Nucleus accumbens (tissue), 56 donors: ENCODE measurements at places on chromosomes 5 and 9.

- no peak for DNase-seq
These were observed 246.9 kb upstream of the GAS1 start for GRCh38 chr9:87193925-87194868.

GRCh38 chr5:17221843-17222636 lies 4.6 kb downstream of the BASP1 start:
- no peak for DNase-seq

DNA sequence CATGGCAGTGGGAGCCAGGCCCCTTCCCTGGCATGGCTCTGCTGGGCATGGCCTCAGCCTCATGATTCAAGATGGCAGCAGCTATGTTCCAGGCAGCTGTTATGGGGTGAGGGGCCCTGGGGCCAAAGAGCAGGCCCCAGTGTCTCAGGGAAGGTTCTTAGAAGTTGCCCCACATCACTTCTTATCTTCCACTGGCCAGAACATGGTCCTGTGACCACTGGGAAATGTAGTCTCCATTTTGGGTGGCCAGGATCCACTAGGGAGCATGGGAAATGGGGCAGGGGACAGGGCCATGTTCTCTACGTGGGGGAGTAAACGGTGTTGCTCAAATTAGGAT lies 18.3 kb downstream of the SUSD3 start:
- DNase-seq, result no peak

- no peak for DNase-seq
These were observed 811.6 kb downstream of the TLE4 start for GRCh38 chr9:80383331-80383730.

DNA sequence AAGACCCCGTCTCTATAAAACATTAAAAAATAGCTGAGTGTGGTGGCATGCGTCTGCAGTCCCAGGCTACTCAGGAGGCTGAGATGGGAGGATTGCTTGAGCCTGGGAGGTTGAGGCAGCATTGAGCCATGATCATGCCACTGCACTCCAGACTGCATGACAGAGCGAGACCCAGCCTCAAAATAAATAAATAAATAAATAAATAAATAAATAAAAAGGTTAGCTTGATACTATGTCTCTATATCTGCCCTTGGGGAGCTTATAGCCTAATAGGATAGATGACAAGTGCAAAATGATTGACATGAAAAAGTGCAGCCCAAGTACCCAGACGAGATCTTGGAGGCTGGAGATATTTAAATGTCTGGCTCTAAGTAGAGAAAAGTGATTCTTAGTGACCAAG lies 122.6 kb downstream of the PDE4D start:
- DNase-seq, result no peak

DNA sequence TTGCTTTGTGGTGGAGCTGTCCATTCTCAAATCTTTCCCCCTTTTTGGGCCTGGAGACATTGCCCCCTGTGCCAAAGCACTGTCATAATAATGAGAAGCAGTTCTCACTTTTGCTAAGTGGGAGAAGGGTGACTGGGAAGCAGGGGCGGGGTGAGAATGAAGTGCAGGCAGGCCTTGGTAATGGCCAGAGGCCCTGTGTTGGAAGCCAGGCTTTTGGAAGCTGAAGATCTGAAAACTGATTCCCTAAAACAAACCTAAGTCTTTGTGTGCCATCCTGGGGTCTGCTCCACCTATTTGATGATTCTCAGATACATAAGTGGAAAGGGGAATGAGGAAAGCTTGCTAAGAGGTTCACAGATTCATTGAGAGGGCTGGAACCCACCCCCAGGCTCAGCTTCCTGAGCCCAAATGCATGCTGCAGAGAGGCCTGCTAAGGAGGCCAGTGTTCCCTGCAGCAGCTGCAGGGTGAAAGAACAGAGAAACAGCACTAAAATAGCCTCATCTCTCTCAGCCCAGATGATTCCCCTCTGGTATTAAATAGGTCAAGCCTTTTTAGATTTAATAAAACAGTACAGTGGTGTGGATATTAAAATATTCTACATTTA lies 75.0 kb downstream of the NSG2 start:
- no peak for DNase-seq

- DNase-seq, result no peak
These were observed 7.5 kb downstream of the IRF1 start for GRCh38 chr5:132483101-132483500.
